ENCODE measurements at places on chromosomes 13 and 19.

DNA sequence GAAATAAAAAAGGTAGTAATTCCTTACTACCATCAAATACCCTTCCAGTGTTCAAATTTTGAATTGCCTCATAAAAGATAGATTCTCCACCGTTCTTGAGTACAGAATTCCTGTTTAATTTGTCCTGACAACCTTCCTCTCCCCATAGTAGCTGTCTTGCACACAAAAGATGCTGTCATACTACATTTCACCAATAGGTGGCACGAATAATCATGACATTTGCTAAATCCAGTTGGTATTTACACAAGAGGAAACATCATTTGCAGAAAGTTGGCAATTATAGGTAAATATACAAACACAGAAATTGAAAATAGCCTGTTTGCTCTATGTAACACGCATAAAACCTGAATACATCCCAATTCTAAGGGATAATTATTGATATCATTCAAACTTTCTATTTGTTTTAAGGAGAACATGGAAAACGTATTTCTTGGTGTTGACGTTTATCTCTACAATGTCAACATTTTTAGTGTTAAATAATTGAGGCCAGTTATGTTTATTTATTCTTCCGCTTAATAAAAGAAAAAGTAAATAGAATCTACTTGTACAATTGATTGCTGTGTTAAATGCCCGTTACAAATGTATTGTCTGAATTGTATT is 58.3 kb upstream of the CLDN10 start:
- peak; percentile 54 for DNase-seq

DNA sequence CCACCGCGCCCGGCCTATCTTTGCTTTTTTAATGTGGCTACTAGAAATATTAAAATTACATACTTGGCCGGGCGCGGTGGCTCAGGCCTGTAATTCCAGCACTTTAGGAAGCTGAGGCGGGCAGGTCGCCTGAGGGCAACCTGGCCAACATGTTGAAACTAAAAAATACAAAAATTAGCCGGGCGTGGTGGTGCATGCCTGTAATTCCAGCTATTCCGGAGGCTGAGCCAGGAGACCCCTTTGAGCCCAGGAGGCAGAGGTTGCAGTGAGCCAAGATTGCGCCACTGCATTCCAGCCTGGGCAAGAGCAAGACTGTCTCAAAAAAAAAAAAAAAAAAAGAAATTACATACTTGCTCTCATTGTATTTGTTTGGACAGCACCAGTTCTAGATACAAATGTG is 34.8 kb upstream of the DPRX start:
- DNase-seq: no peak

DNA sequence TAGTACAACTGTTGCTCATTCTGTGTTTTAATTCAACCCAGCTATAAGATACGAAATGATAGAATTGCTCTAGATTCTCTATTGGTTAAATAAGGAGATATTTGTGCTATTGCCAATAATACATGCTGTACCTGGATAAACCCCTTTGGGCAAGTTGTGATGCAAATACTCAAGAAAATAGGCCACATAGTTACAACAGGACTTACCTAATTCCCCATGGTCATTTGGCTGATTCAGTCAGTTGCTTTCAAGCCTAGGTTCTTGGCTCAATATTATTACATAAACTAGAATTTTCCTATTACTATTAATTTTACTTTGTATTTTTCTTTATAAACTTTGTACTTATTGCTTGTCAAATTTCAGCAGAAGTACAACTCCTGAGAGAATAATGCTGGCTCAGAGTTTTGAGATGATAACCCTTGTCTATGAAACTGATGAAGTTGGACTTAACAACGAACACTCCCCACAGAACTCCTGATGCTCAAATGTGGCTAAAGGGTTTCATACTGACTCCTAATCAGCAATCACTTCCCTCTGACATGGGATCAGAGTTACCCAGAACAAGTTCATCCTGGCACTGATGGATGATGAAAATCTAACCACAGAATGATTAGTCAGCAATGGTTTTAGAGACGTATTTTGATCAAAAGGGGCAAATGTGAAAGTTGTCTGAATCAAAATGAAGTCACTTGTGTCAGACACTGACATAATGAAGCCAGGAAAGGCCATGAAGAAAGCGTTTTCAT is 221.1 kb downstream of the ITGBL1 start:
- DNase-seq: no peak

- DNase-seq: no peak
These were observed 5.0 kb upstream of the EML2 start for GRCh38 chr19:45643927-45644771.

GRCh38 chr19:8239528-8240273 is 30.5 kb downstream of the CERS4 start:
- no peak for DNase-seq

GRCh38 chr19:2627319-2627829 is 75.1 kb downstream of the GNG7 start:
- no peak for DNase-seq

Data from HAP-1 (cell line).